ENCODE measurements at places on chromosomes 7 and 10.

DNA sequence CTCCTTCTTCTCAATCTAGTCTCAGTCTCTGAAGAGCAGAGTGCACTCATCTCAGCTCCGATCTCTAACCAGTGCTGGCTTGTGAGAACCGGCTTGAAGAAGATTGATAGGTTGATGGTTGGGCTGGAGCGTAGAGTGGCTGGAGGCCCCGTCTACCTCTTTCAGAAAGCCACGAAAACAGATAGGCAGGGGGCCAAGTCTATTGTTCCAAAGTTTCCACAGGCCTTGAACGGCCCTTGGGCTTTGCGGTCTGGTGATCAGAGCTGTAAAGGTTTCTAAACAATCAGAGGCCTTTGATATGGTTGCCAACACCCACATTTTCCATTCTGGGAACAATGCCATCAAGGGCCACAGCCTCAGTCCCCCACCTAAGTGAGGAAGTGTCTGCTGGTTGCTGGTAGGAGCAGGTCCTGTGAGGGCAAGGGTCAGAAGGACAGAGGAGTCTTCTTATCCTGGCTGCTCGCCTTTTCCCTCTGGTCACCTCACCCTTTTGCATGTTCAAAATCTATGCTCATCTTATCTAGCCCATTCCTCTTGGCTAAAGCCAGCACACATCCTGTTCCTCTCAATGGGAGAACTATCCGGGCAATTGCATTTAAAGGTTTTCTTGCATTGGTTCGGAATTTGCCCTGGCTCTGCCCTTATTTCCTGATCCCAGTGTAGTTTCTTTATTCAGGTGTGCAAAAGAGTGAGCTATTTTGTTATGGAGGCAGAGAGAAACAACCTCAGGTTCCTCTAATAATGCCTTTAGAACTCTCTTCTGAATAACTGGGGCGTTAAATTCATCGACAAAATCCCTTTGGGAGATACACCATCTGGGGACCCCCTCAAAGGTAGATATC lies 70.3 kb upstream of the KMT2E start:
- no peak for DNase-seq

DNA sequence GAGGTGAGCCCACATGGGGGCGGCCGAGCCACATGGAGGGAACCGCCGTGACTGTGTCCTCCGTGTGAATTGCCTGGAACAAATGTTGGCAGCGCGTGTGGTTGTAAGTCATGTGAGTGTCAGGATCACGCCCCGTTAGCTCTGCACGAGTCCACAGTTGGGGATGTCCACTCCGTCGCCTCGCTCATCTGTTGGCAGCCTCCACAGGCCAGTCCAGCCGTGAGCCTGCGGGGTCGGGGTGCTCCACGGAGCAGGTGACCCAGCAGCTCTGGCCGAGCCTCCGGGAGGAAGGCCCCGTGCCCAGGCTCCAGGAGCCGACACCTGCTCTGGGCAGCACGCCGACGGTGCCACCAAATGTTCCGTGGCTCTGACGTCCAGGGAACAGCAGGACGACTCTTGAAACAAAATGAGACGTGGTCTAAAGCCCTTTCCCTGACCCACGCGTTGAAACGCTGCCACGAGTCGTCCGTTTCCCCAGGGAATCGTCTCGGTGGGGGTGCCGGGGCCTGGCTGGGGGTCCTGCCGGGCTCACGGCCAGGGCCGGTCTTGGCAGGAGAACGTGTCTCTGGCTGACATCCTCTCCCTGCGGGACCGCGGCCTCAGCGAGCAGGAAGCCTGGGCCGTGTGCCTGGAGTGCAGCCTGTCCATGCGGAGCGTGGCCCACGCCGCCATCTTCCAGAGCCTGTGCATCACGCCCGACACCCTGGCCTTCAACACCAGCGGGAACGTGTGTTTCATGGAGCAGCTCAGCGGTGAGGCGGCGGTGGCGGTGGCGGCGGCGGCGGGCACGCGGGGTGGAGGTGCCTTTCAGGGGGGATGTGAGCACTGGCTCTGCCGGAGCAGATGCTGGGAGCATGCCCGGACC lies 7.0 kb downstream of the KNDC1 start:
- no peak for DNase-seq

DNA sequence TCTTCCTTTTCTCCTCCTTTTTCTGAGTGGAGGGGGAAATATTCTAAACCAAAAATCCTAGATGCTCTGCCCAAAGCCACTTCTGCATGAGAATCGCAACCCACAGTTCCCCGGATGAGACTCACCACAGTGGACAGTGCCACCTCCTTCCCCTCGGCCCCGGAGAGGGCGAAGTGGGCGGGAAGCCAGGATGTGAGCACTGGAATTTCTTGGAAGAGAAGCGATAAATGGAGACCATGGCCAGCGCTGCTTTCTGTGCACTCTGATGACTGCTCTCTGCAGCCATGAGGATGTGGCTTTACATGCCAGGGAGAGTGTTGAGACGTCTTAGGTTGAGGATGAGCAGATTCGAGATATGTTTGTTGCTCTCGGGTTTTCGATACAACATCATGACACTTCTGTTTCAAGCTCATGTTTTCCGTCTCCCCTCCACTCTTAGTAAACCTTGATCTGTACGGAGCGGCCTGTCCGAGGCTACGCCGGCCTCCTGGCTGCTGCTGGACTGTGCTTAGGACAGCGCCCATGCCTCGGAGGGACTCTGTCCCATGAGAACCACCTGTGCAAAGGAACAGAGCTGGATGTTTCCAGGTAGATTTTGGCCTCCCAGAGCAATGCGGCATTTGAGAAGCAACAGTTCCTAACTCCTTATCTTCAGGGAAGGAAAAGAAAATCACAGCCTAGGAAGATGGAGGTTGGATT lies 414.6 kb upstream of the FOXK1 start:
- DNase-seq: no peak

GRCh38 chr10:43132867-43133787 lies 5.1 kb upstream of the CSGALNACT2 start:
- DNase-seq: peak; percentile 23

DNA sequence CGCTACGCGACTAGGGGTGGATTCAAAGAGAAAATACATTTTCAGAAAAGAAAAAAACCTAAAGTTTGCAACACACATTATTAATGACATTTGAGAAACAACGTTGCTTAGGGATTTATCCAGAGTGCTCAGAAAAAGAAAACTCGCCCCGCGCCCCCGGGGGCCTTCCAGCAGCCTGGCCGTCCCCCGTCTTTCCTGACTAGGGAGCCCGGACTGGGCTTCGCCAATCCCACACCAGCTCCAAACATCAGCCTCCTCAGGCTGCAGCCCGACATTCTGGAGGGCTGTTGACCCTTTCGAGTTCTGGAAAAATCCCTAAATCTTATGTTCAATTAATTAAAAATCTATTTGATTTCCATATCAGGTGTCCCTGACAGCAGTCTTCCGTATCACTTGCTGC lies 48.6 kb downstream of the CLEC2L start:
- DNase-seq: no peak

DNA sequence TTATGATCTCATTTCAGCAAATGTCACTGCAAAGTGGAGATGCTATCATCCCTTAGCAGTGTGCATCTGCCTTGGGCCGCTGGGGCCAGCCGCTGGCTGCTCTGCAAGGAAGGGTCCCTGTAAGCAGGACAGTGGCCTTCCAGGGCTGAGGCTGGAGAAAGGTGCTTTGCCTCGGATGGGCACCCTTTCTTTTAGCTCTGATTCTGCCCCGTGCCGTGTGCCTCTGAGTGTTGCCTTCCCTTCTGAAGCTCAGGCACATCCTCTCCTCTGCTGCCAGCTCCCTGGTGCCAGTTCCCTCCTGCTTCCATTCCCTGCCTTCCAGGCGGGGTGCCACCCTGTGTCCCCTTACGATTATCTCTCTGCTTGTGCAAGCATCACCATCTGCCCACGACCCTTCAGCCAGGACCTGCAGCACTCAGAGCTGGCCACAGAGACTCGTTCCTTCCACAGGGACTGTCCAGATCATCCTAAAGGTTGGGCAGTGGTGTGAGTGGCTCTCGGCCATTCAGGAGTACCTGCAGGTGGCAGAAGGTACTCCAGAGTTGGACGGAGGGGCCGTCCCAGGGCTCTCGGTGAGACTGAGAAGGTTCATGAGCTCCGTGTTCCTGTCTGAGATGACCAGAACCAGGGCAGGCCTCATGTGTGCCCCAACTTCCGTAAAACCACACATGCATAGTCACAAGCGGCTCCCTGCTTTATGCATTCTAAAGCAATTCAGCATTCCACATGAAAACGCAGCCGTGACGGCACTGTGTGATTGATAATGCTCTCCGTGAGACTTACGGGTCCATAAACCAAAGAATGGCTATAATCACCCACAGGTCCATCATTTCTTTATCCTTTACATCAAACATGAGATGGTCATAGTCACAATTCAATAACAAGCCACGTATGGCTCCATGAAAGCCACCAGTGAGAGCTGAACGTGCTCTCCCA lies 371.4 kb downstream of the DNAJB6 start:
- no peak for DNase-seq

DNA sequence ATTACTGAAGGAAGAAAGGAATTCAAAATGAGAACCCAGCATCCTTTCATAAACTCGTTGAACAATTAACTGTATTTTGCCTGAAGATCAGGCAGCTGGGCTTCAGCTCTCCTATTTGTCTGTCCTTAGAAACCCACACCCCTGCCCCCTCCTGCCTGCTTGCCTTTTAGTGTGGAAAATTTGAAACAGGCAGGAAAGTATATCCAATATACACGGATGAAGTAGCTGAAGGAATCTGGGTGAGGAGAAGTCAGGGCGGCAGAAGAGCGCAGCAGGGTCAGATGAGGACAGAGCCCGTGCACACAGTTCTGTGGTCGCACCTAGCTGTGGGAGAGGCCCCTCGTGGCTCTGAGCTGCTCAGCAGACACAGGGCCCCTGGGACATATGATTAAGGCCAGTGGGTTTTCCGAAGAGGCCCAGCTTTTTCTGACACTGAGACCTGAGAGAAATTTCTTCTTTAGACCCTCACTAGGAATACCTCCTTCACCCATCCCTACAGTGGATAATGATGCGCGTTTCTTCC lies 87.9 kb downstream of the ACTR3B start:
- no peak for DNase-seq

DNA sequence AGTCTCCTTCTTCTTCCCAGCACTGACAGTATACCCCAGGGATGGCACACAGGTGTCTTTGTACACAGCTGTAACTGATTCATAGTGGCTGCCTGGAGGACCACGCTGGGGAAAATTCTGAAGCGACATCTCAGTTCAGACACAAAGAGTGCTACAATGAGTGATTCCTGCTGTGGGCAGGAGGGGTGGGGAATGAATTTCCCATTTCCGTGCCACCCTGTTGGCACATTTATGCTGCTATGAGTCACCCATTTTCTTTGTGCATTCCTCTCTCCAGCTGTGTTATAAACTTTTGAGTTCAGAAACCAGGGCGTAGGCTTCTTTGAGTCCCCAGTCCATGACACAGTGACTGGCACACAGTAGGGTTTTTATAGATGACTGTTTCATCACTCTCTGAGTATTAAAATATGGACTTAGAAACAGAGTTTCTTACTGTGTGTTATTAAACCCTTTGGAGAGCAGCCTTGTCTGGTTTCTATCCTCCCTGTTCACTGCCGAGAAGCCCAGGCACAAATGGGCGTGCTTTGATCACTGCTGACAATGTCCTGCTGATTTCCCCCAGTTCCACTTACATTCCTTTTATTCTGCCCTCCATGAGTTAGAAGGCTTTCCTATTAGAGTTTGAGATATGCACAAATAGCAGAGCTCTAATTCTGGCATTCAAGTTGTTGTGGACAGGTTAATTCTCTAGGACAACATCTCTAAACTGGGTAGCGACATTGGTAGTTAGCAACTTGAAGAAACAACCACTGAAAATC lies 24.0 kb upstream of the NPS start:
- no peak for DNase-seq

DNA sequence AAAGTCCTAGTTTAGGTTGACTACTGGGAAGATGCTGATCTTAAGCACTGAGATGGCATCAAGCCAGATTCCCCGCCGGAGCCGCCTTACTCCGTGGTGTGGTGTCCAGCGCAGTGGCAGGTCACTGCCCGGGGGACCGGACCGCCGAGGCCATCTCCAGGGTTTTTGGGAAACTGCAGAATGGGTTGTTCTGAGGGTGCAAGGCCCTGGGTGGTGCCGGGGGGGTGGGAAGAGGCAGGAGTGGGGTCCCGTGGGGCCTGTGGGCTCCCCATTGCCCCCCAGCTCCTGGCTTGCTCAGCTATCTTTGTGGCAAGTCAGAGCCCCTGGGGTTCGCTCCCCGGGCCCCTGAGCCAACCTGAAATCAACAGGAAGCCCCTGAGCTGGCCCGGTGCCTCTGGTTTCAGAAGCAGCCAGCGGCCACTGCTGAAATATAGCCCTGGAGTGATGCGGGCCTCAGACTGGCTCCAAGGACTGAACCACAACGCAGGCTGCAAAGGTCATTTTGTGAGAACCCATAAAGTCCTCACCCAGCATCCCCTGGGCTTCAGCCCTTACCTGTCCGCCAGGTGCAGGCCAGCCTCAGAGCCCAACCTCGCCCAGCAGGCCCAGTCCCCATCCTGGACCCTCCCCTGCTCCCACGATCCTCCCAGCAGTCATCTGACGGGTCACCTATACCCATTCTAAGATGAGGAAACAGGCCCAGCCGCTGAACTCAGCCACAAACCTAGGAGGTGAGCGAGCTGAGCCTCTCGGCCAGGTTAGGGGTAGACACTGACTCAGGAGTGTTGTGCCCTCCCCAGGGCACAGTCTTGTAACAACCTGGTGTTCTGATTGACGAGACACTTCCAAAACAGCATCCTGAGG lies 102.7 kb downstream of the PDGFA start:
- no peak for DNase-seq

DNA sequence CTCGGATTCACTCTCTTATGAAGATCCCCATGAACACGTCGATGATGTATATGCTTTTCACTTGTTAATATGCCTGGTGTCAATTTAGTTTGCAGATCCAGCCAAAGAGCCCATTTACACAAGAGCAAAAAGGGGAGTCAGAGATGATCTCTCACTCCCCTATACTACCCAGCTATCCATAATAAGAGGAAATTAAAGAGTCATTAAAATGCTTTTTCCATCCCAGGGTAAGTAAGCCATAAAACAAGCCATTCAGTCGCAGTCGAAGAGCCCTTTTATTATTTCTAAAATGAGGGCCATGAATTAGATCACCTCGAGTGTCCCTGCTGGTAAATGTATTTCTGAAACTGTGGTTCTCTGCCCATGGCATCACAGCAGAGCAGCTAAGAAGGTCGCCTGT lies 41.2 kb downstream of the CHCHD3 start:
- no peak for DNase-seq

DNA sequence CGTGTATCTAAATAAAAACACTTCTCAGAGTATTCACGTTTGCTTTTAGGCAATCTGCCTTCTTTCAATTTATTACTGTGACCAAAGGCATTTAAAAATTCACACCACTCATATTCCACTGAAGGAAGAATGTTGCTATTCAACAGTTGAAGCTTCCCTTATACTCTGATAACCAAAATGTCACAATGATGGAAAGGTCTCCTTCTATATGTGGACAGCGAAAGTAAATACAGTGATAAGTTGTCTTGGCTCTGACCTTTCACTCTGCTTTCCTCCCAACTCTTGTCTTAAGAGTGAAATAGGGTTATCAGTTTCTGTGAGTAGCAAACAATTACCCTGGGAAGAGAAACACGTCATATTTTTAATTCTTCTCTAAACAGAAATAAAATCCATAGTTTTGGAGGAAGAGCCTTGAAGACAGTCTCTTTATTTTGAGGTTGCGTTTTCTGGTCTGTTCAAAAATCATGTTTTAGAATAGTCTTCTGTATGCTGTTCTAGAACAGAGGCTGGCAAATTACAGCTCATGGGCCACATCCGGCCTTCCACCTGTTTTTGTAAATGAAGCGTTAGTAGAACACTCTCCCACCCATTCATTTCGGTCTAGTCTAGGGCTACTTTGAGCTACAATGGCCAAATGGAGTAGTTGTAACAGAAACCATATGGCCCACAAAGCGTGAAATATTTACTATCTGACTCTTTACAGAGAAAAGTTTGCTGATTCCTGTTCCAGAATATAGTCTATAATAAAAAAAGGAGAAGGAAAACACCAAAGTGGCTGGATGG lies 41.3 kb downstream of the ETV1 start:
- no peak for DNase-seq
